GM13977 (cell line): ENCODE measurements at places on chromosomes 7 and 10.

- no peak for DNase-seq
Measured at GRCh38 chr10:70690589-70690988, 18.3 kb downstream of the ADAMTS14 start.

- DNase-seq: no peak
Measured at GRCh38 chr10:65196111-65196510, 1674.9 kb downstream of the REEP3 start.

- no peak for DNase-seq
Measured at GRCh38 chr7:99407872-99408378, 472 bp downstream of the PDAP1 start.

DNA sequence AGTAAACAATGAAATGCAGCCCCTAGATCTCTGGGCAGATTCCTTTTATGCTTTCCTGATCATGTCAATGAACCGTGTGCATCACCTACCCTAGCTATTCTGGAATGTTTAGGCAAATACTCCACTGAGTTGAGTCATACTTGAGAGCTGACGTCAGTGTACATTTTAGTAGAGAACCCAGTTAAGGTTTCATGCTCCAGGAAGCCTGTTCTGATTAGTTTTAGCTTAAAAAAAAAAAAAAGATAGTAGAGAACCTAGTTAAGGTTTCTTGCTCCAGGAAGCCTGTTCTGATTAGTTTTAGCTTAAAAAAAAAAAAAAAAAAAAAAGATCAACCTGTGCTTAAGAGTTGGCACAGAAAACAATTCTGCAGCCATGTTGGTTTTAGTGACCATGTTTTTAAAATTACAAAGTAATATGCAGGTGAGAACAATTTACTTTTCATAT is 3.7 kb upstream of the MCU start:
- DNase-seq: no peak

DNA sequence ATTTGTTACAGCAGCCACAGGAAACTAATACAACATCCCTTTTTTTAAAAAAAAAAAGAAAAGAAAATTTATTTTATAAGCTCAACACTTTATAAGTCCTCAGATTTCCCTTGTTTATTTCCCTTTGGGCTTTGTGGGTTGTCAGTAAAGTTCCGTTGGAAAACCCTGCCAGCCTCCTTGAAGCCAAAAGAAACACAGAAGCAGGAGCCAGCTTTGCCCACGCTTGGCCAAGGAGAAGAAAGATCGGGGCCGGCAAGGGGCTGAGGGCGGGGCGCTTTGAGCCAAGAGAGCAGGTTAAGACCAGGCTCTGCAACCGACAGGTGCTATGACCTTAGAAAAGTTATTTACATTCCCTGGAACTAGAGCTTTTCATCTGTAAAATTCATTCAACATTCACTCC is 72.7 kb downstream of the RGS10 start:
- no peak for DNase-seq

DNA sequence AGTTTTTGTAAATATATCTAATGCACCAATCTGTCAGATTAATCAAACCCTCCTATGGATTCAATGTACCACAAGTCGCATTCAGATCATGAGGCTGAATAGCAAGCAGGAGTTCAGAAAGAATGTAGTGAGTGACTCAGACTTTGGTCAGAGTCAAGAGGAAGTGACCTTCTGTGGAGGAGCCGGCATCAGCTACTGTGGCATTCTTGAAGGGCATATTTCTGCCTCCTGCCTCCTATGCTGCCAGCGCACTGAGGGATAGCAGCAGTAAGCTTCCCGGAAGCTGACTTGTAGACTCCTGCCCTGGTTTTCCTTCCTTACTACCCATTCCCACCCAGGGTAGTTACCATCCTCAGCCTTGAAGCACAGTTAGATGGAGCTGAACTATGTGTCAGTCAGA is 867.5 kb downstream of the NRG3 start:
- DNase-seq: no peak

DNA sequence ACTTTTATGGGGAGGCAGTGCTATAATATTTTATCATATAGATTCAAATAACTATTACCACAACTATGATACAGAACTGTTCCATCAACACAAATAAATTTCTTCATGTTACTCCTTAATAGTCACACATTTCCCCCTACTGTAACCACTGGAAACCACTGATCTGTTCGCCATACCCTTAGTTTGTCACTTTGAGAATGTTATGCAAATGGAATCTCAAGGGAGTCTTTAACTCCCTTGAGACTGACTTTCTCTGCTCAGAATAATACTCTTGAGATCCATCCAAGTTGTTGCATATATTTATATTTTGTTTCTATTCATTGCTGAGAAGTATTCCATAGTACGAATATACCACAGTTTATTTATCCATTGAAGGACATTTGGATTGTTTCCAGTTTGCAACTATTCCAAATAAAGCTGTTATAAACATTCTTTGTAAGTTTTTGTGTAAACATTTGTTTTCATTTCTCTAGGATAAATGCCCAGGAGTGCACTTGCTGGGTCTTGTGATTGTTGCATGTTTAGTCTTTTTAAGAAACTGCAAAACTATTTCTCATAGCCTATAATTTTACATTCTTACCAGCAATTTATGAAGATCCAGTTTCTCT is 19.7 kb upstream of the PON2 start:
- DNase-seq: no peak

GRCh38 chr10:34231441-34232180 is 583.5 kb downstream of the PARD3 start:
- DNase-seq: no peak

DNA sequence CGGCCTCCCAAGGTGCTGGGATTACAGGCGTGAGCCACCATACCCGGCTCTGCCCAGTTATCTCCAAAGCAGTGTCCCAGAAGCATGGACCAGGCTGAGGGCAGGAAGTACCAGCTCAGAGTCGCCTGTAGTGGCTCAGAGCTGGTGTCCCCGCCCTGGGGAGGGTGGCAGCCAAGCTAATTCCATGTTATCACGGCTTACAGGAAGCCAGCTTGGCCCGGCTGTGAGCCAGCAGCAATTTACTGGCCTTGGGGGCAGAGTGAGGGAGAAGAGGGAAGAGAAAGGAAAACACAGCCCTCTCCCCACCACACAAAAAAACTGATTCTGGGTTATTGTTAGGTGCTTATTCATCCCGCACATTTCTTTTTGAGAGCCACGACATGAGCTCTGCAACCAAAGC is 88.1 kb downstream of the HIP1 start:
- no peak for DNase-seq

- no peak for DNase-seq
Measured at GRCh38 chr10:77163670-77164348, 473.8 kb downstream of the KCNMA1 start.

GRCh38 chr10:96619796-96620773 is 33.3 kb upstream of the TM9SF3 start:
- DNase-seq: no peak

DNA sequence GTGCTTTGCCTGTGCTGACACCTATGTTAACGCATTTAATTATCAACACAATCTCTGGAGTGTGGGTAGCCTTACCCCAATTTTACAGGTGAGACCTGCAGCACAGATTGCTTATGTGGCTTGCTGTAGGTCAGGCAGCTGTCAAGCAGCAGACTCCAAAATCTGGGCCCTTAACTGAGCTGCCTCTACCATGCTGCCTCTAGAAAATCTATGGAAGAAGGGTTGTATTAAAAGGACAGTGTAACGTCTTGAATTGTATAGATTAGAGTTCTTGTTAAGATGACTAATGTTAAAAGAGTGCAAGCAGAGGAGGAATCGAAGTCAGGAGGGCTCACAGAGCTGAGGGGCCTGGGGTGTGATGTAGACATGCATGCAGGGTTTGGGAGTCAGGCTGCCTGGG is 1.2 kb upstream of the PON3 start:
- DNase-seq: no peak

- no peak for DNase-seq
Measured at GRCh38 chr7:105565190-105565589, 16.1 kb downstream of the EFCAB10 start.

DNA sequence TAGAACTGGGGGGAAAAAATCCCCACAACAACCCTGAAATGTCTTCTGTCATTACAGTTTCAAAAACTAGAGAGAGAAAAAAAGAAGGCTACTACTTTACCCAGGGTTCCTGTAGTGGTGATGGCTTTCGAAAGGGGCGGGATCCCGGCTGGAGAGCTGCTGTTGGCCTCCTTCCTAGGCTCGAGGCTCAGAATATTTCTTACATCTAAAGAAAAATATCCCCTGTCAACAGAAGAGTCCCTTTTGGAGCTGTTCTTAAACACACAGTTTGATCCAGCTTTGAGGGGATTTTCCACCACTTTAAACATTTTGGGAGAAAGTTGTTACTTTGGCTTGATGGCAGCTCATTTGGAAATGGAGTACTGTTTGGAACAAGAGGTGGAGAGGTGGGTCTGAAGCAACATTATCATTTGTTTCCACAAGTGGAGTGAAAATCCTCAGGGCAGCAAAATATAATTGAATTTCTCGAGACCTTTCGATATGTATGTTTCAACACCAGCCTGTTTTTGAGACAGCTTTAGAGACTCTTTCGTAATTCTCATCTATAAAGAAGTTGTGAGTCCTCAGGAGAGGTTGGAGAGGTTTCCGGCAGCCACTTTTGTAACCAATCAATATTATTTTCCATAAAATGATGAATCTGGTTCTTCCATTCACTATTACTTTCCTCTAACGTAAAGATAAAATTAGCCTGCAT is 5.1 kb downstream of the HOXA13 start:
- DNase-seq: no peak

- no peak for DNase-seq
Measured at GRCh38 chr7:49767719-49768118, 5.7 kb upstream of the VWC2 start.

DNA sequence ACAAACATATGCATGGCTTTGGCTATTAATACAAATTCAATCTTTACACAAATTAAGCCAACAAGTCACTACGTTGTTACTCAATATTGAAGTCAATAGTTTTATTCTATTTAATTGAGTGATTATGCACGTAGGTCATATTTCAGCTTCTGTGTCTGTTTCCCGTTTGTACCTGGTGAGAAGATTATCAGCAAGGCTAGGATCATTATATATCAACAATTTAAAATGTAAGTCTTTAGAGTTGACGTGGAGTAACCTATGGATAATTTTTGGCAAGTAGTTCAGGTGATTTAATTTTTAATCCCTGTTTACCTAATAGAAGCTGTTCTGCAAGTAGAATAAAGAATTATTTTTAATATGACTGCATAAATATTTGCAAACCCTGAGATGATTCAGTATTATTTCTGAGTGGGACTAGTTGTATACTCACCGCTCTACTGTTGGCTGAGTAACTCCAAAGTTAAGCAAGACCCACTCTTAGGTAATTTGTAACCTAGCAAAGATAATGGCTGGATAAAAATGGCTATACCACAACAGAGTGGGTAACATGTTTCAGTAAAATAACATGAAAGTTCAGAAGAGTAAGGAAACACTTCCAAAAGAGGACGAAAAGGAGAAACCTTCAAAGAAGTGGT is 161.0 kb downstream of the HGF start:
- no peak for DNase-seq

GRCh38 chr7:17680943-17681351 is 259.3 kb downstream of the SNX13 start:
- DNase-seq: no peak

DNA sequence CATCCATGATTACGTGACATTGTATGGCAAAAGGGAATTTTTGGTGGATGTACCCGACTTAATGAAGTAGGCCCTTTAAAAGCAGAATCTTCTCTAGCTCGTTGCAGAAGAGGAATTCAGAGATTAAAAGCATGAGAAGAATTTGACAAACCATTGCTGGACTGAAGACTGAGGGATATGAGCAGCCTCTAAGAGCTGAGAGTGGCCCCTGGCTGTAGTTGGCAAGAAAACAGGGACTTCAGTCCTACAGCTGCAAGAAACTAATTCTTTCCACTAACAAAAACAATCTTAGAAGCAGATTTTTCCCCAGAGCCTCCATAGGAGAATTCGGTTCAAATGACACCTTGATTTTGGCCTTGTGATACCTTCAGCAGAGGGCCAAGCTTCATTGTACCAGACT is 34.1 kb downstream of the MACC1 start:
- DNase-seq: no peak

GRCh38 chr7:121954803-121955202 is 81.8 kb downstream of the PTPRZ1 start:
- DNase-seq: no peak

GRCh38 chr10:71604324-71605018 is 115.1 kb downstream of the C10orf105 start:
- no peak for DNase-seq

DNA sequence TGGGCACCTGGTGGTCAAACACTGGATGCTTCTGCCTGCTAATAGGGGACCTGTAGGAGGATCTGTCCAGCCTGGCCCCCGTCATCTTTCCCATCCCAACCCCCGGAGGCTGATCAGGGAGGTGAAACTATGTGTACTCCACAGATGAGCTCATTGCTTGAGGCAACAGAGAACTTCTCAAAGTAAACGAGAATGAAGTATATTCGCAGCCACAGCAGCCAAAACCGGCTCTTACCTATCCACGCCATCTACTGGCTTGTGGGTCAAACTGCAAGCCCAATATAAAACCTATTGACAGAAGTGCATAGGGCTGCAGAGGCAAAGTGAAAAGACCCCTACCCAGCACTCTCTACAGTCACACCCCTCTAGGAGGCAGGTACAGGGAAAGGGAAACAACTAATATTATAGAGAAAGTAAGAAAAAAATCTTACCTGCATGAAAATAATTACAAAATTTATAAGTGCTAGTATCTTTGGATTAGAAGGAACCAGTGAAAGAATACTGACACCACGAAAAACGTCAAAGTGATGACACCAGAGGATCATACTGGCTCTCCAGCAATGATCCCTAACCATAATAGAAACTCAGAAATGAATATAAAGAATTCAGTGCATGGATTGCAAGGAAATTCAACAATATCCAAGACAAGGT is 973.5 kb downstream of the ANKRD7 start:
- peak; percentile 14 for DNase-seq

DNA sequence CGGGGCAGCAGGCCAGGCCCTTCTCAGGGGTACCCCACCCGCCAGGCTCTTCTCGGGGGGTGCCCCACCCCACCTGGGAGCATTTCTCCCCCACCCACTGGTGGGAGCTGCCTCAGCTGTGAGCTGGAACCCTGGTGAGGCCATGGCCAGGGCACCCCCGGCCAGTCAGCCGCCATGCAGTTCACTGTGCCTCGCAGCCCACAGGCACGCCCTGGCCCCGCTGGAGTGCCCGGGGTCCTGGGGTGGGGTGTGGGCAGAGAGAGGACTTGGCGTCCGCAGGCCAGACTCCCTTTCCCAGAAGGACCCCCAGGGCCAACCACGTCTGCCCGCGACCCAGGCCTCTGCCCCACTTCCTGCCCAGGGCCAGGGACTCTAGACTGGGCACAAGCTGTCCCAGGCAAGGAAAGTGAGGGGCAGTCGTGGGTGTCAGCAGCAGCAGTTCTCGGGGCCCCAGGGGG is 13.1 kb downstream of the DPYSL4 start:
- DNase-seq: no peak

GRCh38 chr7:88328787-88329186 is 22.1 kb upstream of the STEAP4 start:
- no peak for DNase-seq

GRCh38 chr7:130515315-130516040 is 23.6 kb downstream of the MEST start:
- DNase-seq: no peak

GRCh38 chr10:33129996-33130386 is 172.0 kb upstream of the ITGB1 start:
- no peak for DNase-seq

GRCh38 chr7:24227603-24228359 is 56.2 kb upstream of the NPY start:
- DNase-seq: peak; percentile 28
